ENCODE measurements at places on chromosomes 3 and 15. TPM values are rescaled to one million over a fixed set of nuclear protein-coding genes. Genes with fewer than 3 reads are reported as not detected.
A peak's percentile ranks its signal among the peaks of the same experiment; 100 is the strongest.

GRCh38 chr15:59352189-59352588 lies 20.5 kb downstream of the MYO1E start:
- peaks cover 54% of the 10 kb centered on the region for H3K4me1 ChIP-seq
- DNase-seq: no peak
- no peak overlapping the region for H3K27ac ChIP-seq
- H3K27me3 ChIP-seq: peaks cover 21% of the 10 kb centered on the region
- H3K36me3 ChIP-seq: peaks cover 6% of the 10 kb centered on the region

GRCh38 chr15:74201710-74202420 lies 722 bp downstream of the STRA6 start:
- DNase-seq: no peak
- H3K27ac ChIP-seq: no peak overlapping the region
- no peaks in the 10 kb centered on the region for H3K36me3 ChIP-seq

- peaks cover 19% of the 10 kb centered on the region for H3K36me3 ChIP-seq
- H3K27me3 ChIP-seq: no peaks in the 10 kb centered on the region
- no peak overlapping the region for H3K4me3 ChIP-seq
- no peak for DNase-seq
- peaks cover 33% of the 10 kb centered on the region for H3K4me1 ChIP-seq
- H3K27ac ChIP-seq: peak overlapping the region; percentile 5
Observed at GRCh38 chr15:99722406-99722805, 10.8 kb downstream of the LYSMD4 start.

GRCh38 chr3:140449413-140450256 lies 228.2 kb upstream of the TRIM42 start:
- DNase-seq: no peak
- no peaks in the 10 kb centered on the region for H3K4me1 ChIP-seq
- no peaks in the 10 kb centered on the region for H3K27me3 ChIP-seq
- H3K36me3 ChIP-seq: no peaks in the 10 kb centered on the region

GOLGA8S gene
- 0.31 TPM for total RNA-seq

KNG1 gene
- not detected for total RNA-seq

Measured in activated CD4-positive, alpha-beta T cell treated with anti-CD3 and anti-CD28 coated beads, Interleukin-2, amount 10 ng/mL, durations not matched to agents 7 days and 5 days (primary cell).